ENCODE measurements at places on chromosomes 3 and 15. TPM values are rescaled to one million over a fixed set of nuclear protein-coding genes. Genes with fewer than 3 reads are reported as not detected.

GRCh38 chr15:73051391-73051806 is 864 bp upstream of the NEO1 start:
- H3K4me1 ChIP-seq = peaks cover 11% of the 10 kb centered on the region
- H3K27ac ChIP-seq = no peak overlapping the region
- H3K36me3 ChIP-seq = no peaks in the 10 kb centered on the region

DNA sequence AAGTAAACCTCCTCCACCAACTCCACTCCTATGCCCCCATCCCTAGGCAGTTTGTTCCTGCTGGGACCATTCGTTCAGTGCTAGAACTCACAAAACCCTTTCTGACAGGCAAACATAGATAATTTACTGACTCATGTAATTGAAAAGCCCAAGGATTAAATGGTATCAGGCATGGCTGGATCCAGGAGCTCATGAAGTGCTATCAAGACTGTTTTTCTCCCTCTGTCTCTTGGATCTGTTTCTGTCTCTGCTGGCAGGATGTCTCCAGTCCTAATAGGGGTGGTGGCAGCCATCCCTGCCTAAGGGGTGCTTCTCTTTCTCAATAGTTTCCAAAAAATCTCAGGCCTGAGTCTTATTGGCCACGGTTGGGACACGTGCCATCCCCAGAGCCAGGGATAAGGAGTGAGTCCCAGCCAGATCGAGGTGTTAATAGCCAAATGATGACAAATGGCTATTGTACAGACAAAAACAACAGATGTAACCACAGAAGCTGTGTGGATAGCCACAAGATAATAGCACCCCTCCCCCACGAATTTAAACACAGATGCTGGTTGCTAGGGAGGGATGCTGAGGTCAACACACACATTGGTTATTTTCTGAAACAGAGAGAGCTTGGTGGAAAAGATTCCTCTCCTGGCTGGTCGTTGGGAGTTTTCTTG is 168.6 kb downstream of the SHQ1 start:
- H3K4me3 ChIP-seq = no peak overlapping the region
- no peak overlapping the region for H3K27ac ChIP-seq
- H3K27me3 ChIP-seq = no peaks in the 10 kb centered on the region
- no peaks in the 10 kb centered on the region for H3K36me3 ChIP-seq
- no peak for DNase-seq

Gene ITGB5
- total RNA-seq = 0.40 TPM

Gene NAALADL2
- total RNA-seq = not detected

GRCh38 chr3:99656624-99657023 is 18.2 kb downstream of the COL8A1 start:
- H3K4me1 ChIP-seq = no peaks in the 10 kb centered on the region
- no peak for DNase-seq
- H3K27me3 ChIP-seq = peaks cover 2% of the 10 kb centered on the region
- no peak overlapping the region for H3K27ac ChIP-seq
- no peak overlapping the region for H3K4me3 ChIP-seq

- peaks cover 22% of the 10 kb centered on the region for H3K4me1 ChIP-seq
- no peak for DNase-seq
- H3K4me3 ChIP-seq = peak overlapping the region; percentile 53
- H3K36me3 ChIP-seq = peaks cover 10% of the 10 kb centered on the region
- no peak overlapping the region for H3K27ac ChIP-seq
These were observed 3.7 kb upstream of the SQOR start for GRCh38 chr15:45630917-45631691.

DNA sequence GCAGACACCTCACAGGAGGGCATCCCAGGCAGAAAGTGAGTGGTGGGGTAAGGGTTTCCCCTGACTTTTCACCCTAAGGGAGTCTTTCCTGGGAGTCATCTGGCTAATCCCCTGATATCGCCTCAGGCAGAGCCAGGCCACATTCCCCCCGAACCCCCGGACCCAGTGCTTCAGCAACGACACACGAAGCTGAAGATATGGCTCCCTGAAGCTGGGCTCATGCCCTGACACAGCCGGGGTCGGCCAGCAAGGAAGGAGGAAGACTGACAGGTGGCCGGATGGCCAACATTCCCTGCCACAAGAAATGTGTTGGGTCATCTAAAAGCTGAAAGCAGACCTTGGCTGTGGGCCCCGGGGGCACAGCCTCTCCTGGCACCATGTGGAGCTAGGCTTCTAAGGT is 14.4 kb downstream of the CHST13 start:
- H3K27me3 ChIP-seq = peaks cover 10% of the 10 kb centered on the region
- H3K4me1 ChIP-seq = peaks cover 3% of the 10 kb centered on the region
- H3K36me3 ChIP-seq = no peaks in the 10 kb centered on the region
- no peak for DNase-seq
- no peak overlapping the region for H3K4me3 ChIP-seq

Gene FBLN2
- total RNA-seq = not detected

GRCh38 chr3:97895216-97895615 is 73.4 kb downstream of the CRYBG3 start:
- H3K4me3 ChIP-seq = no peak overlapping the region
- H3K4me1 ChIP-seq = no peaks in the 10 kb centered on the region
- no peak overlapping the region for H3K27ac ChIP-seq
- H3K27me3 ChIP-seq = no peaks in the 10 kb centered on the region

DNA sequence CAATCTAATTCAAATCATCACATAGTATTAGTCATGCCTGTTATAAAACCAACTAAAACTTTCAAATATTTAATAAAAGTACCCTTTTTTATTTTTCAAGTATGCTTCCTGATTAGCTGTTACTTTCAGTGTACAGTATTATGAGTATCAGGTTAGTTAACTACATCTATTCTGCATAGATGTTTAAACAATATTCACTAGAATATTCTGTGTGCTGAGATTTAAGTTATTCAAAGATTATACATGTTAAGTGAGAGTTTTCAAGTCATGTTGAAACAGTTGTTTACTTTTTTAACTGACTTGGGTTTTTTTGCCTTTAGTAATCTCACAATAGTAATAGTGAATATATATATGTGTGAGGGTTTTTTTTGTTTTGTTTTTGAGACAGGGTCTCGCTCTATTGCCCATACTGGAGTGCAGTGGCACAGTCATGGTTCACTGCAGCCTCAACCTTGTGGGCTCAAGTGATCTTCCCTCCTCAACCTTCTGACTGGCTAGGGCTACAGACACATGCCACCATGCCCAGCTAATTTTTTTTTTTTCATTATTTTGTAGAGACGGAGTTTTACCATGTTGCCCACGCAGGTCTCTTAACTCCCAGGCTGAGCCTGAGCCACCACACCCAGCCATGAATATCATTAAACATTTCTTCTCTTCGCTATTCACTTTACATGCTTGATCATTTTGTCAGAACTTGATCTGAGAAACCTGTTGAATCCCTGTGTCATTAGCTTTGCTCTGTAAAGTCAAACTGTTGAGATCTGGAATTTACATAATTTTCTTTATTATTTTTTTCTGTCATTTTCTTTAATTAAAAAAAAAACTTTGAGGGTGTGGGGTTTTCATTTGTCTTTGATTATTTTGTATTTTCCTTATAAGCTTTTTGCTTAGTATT is 286.2 kb upstream of the UBE2E1 start:
- no peak overlapping the region for H3K4me3 ChIP-seq
- no peaks in the 10 kb centered on the region for H3K36me3 ChIP-seq
- no peaks in the 10 kb centered on the region for H3K4me1 ChIP-seq
- H3K27me3 ChIP-seq = no peaks in the 10 kb centered on the region
- no peak for DNase-seq
- no peak overlapping the region for H3K27ac ChIP-seq

Gene CXCR6
- 58.8 TPM for total RNA-seq

Gene ST3GAL6
- total RNA-seq = not detected

Gene EHHADH
- total RNA-seq = 1.9 TPM

GRCh38 chr3:117910820-117911521 is 1123.7 kb downstream of the IGSF11 start:
- DNase-seq = no peak
- no peak overlapping the region for H3K27ac ChIP-seq
- H3K27me3 ChIP-seq = no peaks in the 10 kb centered on the region
- H3K4me1 ChIP-seq = no peaks in the 10 kb centered on the region

- peaks cover 6% of the 10 kb centered on the region for H3K4me1 ChIP-seq
- H3K27me3 ChIP-seq = peaks cover 6% of the 10 kb centered on the region
- H3K36me3 ChIP-seq = peaks cover under 1% of the 10 kb centered on the region
- H3K4me3 ChIP-seq = no peak overlapping the region
These were observed 116.7 kb downstream of the NUP210 start for GRCh38 chr3:13303410-13303809.

GRCh38 chr3:172839679-172840078 is 89.2 kb downstream of the ECT2 start:
- no peaks in the 10 kb centered on the region for H3K36me3 ChIP-seq
- no peak overlapping the region for H3K27ac ChIP-seq
- peaks cover 15% of the 10 kb centered on the region for H3K27me3 ChIP-seq
- H3K4me1 ChIP-seq = no peaks in the 10 kb centered on the region
- no peak for DNase-seq

DNA sequence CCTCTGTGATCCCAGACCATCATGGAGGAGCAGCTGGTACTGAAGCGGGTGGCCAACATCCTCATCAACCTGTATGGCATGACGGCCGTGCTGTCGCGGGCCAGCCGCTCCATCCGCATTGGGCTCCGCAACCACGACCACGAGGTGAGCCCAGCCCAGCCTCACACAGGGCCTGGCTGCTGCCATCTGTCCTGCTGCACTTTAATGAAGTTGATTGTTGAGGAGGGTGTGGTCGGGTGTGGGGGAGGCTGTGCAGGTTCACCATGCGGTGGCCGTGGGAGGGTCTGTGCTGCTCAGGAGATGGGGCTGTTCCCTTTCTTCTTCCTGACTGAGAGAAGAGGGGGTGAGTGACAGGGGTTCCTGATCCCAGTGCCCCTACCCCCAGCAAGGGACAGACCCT is 30.6 kb downstream of the ACAD9 start:
- peaks cover 43% of the 10 kb centered on the region for H3K36me3 ChIP-seq
- no peaks in the 10 kb centered on the region for H3K27me3 ChIP-seq
- H3K4me3 ChIP-seq = no peak overlapping the region
- no peak overlapping the region for H3K27ac ChIP-seq
- no peaks in the 10 kb centered on the region for H3K4me1 ChIP-seq
- DNase-seq = no peak

Gene OXTR
- 0.73 TPM for total RNA-seq

GRCh38 chr3:33318710-33319380 is 41.6 kb downstream of the FBXL2 start:
- no peak overlapping the region for H3K27ac ChIP-seq
- H3K36me3 ChIP-seq = no peaks in the 10 kb centered on the region
- no peak overlapping the region for H3K4me3 ChIP-seq
- peaks cover 24% of the 10 kb centered on the region for H3K27me3 ChIP-seq
- DNase-seq = no peak

- no peak overlapping the region for H3K4me3 ChIP-seq
- H3K36me3 ChIP-seq = no peaks in the 10 kb centered on the region
- H3K27me3 ChIP-seq = peaks cover 2% of the 10 kb centered on the region
- no peak overlapping the region for H3K27ac ChIP-seq
- no peak for DNase-seq
- H3K4me1 ChIP-seq = no peaks in the 10 kb centered on the region
These were observed 28.7 kb downstream of the DLEC1 start for GRCh38 chr3:38067508-38068233.

GRCh38 chr3:125324341-125324740 is 50.8 kb downstream of the ZNF148 start:
- H3K27ac ChIP-seq = no peak overlapping the region
- H3K27me3 ChIP-seq = no peaks in the 10 kb centered on the region
- H3K4me3 ChIP-seq = no peak overlapping the region
- no peak for DNase-seq
- H3K36me3 ChIP-seq = peaks cover 49% of the 10 kb centered on the region

DNA sequence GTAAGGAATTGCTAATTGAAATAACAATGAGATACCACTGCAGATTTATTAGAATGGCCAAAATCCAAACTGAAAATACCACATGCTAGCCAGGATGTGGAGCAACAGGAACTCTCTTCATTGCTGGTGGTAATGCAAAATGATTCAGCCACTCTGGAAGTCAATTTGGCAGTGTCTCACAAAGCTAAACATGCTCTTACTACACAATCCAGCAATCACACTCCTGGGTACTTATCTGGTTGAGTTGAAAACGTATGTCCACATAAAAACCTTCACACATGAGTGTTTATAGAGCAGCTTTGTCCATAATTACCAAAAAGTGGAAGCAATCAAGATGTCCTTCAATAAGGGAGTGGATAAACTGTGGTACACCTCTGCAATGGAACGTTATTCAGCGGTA is 113.3 kb downstream of the SMAD6 start:
- DNase-seq = no peak
- no peaks in the 10 kb centered on the region for H3K36me3 ChIP-seq
- H3K27me3 ChIP-seq = peaks cover 22% of the 10 kb centered on the region
- H3K27ac ChIP-seq = no peak overlapping the region
- H3K4me3 ChIP-seq = no peak overlapping the region

- no peaks in the 10 kb centered on the region for H3K36me3 ChIP-seq
- no peak overlapping the region for H3K4me3 ChIP-seq
- DNase-seq = no peak
These were observed 683.6 kb upstream of the ARPP21 start for GRCh38 chr3:34955680-34956079.

Gene CEMIP
- total RNA-seq = not detected

Gene ZNF501
- 2.5 TPM for total RNA-seq

GRCh38 chr15:50675535-50676144 is 11.0 kb downstream of the TRPM7 start:
- peaks cover 12% of the 10 kb centered on the region for H3K4me1 ChIP-seq
- peaks cover 7% of the 10 kb centered on the region for H3K36me3 ChIP-seq
- DNase-seq = no peak
- H3K4me3 ChIP-seq = no peak overlapping the region
- no peak overlapping the region for H3K27ac ChIP-seq

GRCh38 chr3:138344754-138345153 is 3.6 kb upstream of the MRAS start:
- H3K4me1 ChIP-seq = peaks cover 8% of the 10 kb centered on the region
- H3K27me3 ChIP-seq = peaks cover 32% of the 10 kb centered on the region
- no peak for DNase-seq
- H3K27ac ChIP-seq = no peak overlapping the region
- peaks cover 4% of the 10 kb centered on the region for H3K36me3 ChIP-seq

Gene GCSAM
- total RNA-seq = 19.9 TPM

GRCh38 chr3:177284383-177284881 is 87.2 kb upstream of the TBL1XR1 start:
- peak; percentile 21 for DNase-seq
- no peak overlapping the region for H3K4me3 ChIP-seq
- peaks cover 26% of the 10 kb centered on the region for H3K4me1 ChIP-seq
- no peaks in the 10 kb centered on the region for H3K27me3 ChIP-seq
- H3K36me3 ChIP-seq = peaks cover 6% of the 10 kb centered on the region

DNA sequence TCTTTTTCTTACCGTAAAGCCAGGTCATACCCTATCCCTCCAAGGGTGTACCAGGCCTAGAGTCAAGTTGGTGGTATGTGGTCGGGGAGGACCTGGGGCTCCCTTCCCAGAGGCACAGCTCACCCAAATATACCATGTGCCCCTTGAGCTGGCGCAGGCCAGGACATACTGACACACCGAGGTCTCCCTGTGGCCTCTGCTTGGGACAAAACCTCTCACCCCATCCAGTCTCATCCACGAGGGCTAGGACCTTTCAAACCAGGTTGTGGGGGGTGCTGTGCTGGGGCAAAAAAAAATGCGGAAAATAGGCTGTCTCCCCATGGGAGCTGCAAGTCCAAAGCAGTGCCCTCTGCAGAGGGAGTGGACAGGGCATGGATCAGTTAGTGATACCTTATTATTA is 22.8 kb downstream of the PTH1R start:
- peaks cover 12% of the 10 kb centered on the region for H3K4me1 ChIP-seq
- H3K27me3 ChIP-seq = peaks cover 19% of the 10 kb centered on the region
- H3K36me3 ChIP-seq = no peaks in the 10 kb centered on the region
